Bronchial smooth muscle cell (primary cell): ENCODE measurements at places on chromosomes 5 and 9. TPM values are rescaled to one million over a fixed set of nuclear protein-coding genes. Genes with fewer than 3 reads are reported as not detected.

Gene SPINK13
- total RNA-seq, result not detected in 2 replicates

Gene IL4
- total RNA-seq, result not detected in 2 replicates

Gene PDLIM4
- 49.3 and 72.6 TPM in 2 replicates for total RNA-seq

Gene NPDC1
- 11.5 and 13.1 TPM in 2 replicates for total RNA-seq

Gene PRDM9
- not detected in 2 replicates for total RNA-seq

Gene MOB3B
- 0.09 and 0.16 TPM in 2 replicates for total RNA-seq

Gene IL7R
- total RNA-seq, result 0.17 and 0.79 TPM in 2 replicates
